ENCODE measurements at places on chromosomes 7 and 10.

GRCh38 chr10:19749185-19749729, 67.0 kb upstream of the PLXDC2 start:
- no peak for DNase-seq
- no peaks in the 10 kb centered on the region for H3K27me3 ChIP-seq
- no peak overlapping the region for H3K4me3 ChIP-seq
- H3K36me3 ChIP-seq, result no peaks in the 10 kb centered on the region
- no peaks in the 10 kb centered on the region for H3K4me1 ChIP-seq

DNA sequence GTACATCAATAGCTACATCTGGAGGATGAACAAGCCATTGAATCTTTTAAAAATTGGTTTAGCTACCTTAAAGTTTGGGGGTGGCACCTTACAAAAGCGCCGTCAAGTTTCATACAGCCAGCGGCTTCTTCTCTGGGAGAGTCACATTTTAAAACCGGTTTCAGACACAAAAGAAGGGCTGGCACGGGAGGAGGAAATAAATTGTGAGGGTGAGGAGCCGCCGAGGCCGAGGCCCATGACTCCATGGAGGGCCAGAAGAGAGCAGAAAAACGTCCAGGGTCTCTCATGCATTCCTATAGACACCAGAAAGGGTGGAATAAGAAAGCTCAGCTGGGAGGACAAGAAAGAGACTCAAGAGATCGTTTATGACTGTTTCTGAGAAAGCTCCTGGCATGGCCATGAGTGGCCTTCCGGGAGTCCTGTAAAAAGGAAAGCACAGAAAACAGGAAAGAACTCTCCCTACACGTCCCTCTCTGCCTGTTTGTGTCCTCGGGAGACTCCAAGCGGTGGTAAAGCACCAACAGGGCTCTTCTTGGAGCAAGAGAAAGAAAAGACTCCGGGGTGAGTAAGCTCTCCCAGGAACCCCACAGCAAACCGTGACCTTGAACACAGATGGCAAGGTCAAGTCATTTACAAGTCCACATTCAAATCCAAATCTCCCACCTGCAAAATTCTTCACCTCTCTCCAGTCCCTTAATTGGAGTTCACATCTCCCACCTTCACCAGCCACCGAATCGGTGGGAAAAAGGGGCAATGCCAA, 1.8 kb downstream of the FRAT2 start:
- peak; percentile 17 for DNase-seq
- peaks cover 6% of the 10 kb centered on the region for H3K36me3 ChIP-seq
- no peaks in the 10 kb centered on the region for H3K27me3 ChIP-seq
- peak overlapping the region; percentile 67 for H3K27ac ChIP-seq

GRCh38 chr7:69550991-69551390, 47.3 kb upstream of the AUTS2 start:
- H3K4me3 ChIP-seq, result no peak overlapping the region
- H3K27ac ChIP-seq, result no peak overlapping the region
- DNase-seq, result no peak
- H3K27me3 ChIP-seq, result no peaks in the 10 kb centered on the region

- no peak overlapping the region for H3K27ac ChIP-seq
- H3K27me3 ChIP-seq, result no peaks in the 10 kb centered on the region
- H3K4me1 ChIP-seq, result peaks cover 2% of the 10 kb centered on the region
- no peaks in the 10 kb centered on the region for H3K36me3 ChIP-seq
- no peak overlapping the region for H3K4me3 ChIP-seq
Observed at GRCh38 chr7:20284771-20285143, 45.9 kb upstream of the ITGB8 start.

DNA sequence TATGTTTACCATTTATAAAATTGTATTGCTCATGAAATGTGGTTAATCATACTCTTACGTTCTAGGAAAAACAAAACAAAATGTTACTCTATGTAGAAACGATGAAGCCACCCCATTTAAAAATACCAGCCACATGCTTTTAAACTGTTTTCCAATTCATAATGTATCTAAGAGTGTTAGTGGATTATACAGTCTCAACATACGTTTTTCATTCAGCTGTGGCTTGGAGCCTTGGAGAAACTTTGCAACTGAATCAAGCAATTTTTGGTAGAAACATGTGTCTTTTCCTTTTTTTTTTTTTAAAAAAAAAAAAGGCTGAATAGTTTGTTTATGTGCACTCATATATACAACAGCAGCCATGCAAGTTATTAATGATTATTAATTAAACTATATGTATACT, 378.0 kb upstream of the SEMA3D start:
- H3K36me3 ChIP-seq, result no peaks in the 10 kb centered on the region
- H3K27ac ChIP-seq, result no peak overlapping the region
- H3K4me3 ChIP-seq, result no peak overlapping the region
- no peaks in the 10 kb centered on the region for H3K4me1 ChIP-seq
- no peak for DNase-seq

GRCh38 chr7:47265621-47266020, 316.3 kb downstream of the TNS3 start:
- no peaks in the 10 kb centered on the region for H3K36me3 ChIP-seq
- H3K27me3 ChIP-seq, result no peaks in the 10 kb centered on the region
- no peak for DNase-seq
- H3K27ac ChIP-seq, result no peak overlapping the region

DNA sequence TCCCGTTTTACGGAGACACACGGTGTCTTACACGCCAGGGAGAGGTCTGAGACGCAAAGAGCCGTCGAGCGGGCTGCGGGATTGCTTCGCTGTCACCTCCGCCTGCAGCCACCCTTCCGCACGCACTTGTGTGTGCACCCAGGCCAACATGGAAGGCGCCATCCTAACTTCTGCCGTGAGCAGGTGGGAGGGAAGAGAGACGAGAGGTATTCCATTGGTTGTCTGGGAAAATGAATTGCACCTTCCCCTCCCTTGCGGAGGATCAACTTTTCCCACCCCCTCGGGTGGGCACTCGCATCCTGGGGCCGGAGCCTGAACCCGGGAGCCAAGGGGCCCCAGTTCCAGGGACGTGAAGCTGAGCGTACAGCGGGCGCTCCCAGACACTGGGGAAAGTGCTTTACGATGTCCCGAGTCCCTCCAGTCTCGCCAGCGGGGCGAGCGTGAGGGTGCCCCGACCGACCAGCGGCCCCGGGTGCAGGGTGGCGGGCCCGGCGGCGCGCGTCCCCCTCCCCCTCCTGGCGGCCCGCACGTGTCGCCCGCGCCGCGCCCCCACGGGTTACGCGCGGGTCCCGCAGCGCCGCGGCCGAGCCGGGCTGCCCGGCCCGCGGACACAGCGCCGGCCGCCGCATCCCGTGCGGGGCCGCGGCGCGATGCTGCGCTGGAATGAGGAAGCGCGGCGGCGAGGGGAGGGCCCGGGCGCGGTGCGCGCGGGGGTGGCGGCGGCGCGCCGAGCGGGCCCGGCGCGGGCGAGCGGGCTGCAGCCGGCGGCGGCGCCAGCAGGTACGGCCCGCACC, 984 bp upstream of the IKZF1 start:
- H3K4me1 ChIP-seq, result peaks cover 38% of the 10 kb centered on the region
- DNase-seq, result no peak
- peak overlapping the region; percentile 70 for H3K27ac ChIP-seq
- H3K4me3 ChIP-seq, result peak overlapping the region; percentile 69

DNA sequence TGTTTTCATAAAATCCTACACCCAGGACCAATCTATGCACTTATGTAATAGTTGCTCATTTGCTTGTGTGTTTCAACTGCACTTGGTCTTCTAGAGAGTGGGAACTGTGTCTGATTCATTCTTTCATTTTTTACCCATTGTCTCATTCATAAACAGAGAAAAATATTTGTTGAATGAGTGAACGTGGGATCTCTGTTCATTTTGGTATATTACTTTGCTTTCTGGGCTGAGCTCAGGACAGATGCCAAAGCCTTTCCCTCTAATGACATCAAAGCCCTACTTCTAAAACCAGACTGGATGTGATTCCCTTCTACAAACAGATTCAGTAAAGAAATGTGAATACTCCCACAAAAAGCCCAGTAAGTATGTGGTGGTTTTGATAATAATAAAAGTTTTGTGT, 145.2 kb downstream of the ST7 start:
- H3K27me3 ChIP-seq, result peaks cover 2% of the 10 kb centered on the region
- no peak for DNase-seq
- peaks cover 8% of the 10 kb centered on the region for H3K4me1 ChIP-seq
- no peak overlapping the region for H3K27ac ChIP-seq

- DNase-seq, result peak; percentile 10
- no peaks in the 10 kb centered on the region for H3K4me1 ChIP-seq
- peaks cover 1% of the 10 kb centered on the region for H3K27me3 ChIP-seq
Observed at GRCh38 chr7:143975617-143976016, 21.0 kb downstream of the OR2F1 start.

GRCh38 chr10:133258066-133258817, 18.4 kb downstream of the ADAM8 start:
- peaks cover 53% of the 10 kb centered on the region for H3K4me1 ChIP-seq
- H3K27ac ChIP-seq, result peak overlapping the region; percentile 86
- H3K36me3 ChIP-seq, result peaks cover 6% of the 10 kb centered on the region
- DNase-seq, result peak; percentile 69
- H3K4me3 ChIP-seq, result peak overlapping the region; percentile 61
